Renal pelvis (tissue), 12 donors: ENCODE measurements at places on chromosomes 12 and 14.
A peak's percentile ranks its signal among the peaks of the same experiment; 100 is the strongest.

- DNase-seq = no peak
These were observed 547 bp downstream of the ZNF140 start for GRCh38 chr12:133081159-133081780.

DNA sequence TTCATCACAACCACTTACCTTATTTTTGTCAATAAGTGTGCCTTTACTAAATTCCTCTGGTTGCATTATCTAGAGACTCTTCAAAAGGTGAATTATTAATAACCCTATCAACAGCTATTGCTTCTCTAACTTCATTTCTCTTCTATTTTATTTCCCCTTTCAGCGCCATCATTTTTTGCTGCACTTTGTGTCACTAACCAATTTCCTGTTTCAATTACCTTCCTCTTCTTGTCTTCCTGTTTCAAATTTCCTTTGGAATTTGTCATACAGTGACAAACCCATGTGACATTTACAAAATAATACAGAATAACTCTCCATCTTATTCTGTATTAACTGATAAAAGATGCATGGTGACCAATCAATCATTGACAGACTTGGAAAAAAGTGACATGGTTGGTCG lies 12.2 kb upstream of the CLEC2A start:
- no peak for DNase-seq

DNA sequence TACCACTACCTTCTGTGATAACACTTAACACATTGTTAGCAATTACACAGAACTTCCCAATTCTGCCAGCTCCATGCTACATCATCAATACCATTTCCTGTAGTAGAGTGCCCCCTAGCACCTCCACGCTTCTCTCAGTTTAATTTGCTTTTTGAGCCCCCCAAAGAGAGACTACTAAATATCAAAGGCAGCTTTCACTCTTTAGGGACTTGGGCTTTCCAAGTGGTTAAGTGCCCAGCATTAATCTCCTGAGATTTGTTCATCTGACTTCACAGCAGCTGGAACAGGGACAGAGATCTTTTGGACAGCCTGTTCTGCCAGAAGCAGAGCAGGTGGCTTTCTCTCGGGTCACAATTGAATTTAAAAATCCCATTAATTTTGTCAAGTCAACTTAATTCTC lies 954.9 kb downstream of the DIO2 start:
- no peak for DNase-seq

- no peak for DNase-seq
These were observed 214.1 kb upstream of the PLEKHG7 start for GRCh38 chr12:92488735-92489134.

DNA sequence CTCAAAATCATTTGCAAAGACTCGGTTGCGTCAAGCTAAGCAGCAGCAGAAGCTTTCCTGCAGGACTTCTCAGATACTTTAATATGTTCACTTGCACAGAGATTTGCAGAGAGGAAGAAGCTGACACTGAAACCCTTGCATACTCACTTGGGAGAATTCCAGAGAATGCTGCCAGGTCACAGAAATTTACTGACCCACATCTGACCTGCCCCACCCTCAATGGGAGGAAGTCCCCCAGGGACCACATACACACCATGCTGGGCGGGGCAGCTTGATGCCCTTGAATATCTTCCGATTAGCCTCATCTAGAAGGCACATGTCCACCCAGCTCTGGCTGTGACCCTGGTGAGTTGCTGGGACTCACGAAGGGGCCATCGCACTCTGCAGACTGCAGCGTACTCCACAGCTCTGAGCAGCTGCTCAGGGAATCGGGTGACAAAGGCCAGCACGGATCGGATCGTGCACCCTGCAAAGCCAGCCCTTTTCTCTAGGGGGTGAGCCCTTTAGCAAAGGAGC lies 83.2 kb downstream of the ITPK1 start:
- no peak for DNase-seq

DNA sequence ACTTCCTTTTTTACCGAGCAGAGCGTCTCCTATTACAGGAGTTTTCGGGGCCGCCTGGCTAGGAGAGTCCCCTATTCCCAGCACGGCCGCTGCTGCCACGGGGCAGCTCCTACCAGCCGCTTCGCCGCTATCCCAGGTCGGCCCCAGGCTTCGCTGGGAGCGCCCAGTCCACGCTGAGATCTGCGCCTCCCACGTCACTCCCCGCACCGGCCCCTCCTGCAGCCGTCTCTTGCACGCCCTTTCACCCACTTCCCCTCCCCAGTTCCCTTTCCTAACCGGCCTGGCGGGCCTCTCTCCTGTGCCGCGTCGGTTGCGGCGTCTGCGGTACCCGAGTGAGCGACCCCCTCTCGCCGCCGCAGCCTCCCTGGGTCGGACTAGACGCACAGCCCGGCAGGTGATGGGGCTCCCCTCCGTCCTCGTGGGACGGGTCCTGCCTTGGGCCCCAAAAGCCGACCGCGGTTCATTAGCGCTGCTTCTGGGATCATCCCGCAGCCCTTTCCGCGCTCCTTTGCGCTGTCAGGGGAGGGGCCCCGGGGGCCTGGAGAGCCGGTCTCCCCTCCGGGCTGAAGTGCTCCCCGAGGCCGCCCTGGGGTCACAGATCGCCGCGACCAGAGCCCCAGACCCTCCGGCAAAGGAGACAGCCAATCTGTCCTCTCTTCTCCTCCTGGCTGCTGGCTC lies 1318.4 kb downstream of the TMEM121 start:
- no peak for DNase-seq

DNA sequence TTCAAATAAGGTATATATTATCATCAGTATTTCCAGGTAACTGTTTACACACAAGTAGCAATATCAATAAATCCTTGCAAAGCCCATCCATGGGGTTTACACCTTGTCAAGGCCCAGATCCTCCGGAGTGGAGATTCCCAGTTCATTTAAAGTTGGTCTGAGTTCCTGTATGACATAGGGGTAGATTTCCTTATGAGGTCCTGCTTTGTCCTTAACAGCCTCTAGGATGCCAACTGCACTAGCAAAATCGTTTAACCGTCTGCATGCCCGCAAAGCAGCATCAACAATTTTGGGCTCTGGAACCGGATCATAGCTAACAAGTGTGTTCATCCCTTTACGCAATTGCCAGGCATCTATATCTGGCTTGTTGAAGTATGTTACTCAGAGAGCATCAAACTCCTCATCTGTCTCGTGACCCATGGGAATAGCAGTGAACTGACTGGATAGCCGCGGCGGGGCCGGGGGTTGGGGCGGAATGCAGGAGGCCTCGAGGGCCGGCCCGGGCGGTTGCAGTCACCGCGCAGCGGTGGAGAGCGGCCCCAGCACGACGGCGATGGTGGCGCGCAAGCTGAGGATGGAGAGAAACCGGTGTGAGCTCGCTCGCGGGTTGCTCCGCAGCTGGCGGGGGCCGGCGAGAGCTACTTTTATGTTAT lies 30.6 kb upstream of the FBXO34 start:
- peak; percentile 15 for DNase-seq

DNA sequence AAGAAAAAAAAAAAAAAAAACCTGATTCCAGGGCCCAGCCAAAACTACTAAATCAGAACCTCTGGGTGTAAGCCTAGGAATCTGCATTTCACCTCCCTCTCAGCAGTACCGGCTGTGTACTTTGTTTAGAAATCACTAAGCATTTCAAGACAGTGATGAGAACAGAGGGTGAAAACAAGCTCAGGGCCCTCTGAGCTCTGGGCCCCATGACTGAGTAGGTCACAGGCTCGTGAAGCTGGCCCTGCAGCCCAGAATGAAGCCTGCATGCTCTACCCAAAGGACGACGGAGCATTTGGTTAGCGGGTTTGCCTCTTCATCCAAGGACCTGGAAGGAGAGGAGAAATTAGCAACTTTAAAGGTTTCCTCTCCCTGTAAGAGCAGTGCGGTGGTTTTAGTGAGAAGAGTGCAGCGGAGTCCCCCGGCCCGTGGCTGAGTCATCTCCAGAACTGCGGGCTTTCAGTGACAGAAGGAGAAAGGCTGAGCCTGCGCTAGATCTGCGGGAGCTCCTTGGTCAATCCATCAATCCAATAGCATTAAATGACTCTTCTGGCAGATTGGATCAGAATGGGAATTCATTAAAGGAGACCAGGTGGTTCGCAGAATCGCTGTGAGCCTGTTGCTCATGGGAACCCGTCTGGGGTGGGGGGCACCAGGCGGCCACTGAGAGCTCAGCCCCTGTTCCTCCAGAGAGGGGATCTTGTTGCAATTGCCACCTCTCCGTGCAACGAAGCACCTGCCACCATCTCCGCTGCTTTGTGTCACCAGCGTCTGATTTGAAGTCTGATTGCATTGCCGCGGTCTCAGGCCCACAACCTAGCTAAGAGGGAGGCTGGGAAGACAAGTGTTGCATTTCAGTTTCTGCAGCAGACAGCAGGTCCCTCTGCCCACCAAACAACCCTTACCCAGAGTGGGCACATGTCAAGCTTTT lies 7.3 kb downstream of the IL31 start:
- DNase-seq = no peak

GRCh38 chr12:102740141-102740955 lies 176.7 kb downstream of the PAH start:
- peak; percentile 56 for DNase-seq

DNA sequence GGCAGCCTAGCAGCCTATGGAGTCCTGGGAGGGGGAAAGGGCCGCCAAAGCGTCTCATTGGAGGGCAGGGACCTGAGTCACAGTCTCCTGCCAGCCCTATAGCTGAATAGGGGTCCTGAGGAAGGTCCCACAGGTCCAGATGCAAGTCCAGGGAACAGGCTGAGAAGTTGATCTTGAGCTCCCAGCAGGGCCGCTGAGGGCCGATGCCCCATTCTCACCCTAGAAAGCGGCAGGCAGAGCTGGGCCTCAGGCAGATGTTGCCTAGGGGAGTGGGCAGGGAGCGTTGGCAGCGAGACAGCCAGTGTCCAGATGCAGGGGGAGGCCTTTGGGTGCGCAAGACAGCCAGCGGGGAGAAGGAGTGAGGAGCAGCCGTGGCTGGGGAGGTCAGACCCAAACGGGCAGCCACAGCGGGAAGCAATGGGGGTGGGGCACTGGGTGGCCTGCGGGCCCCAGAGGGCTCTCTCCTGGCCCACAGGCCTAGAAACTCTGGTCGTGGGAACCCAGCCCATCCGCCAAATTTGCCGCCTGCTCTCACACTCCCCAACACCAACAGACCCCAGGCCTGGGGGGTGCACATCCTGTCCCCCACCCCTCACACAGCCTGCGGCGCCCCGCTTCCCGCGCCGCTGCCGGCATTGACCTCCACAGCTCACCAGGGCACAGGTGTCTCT lies 1.1 kb downstream of the HDAC7 start:
- DNase-seq = no peak

GRCh38 chr12:9325471-9325870 lies 117.3 kb upstream of the PZP start:
- DNase-seq = no peak

GRCh38 chr12:104896146-104896545 lies 61.9 kb downstream of the SLC41A2 start:
- no peak for DNase-seq

DNA sequence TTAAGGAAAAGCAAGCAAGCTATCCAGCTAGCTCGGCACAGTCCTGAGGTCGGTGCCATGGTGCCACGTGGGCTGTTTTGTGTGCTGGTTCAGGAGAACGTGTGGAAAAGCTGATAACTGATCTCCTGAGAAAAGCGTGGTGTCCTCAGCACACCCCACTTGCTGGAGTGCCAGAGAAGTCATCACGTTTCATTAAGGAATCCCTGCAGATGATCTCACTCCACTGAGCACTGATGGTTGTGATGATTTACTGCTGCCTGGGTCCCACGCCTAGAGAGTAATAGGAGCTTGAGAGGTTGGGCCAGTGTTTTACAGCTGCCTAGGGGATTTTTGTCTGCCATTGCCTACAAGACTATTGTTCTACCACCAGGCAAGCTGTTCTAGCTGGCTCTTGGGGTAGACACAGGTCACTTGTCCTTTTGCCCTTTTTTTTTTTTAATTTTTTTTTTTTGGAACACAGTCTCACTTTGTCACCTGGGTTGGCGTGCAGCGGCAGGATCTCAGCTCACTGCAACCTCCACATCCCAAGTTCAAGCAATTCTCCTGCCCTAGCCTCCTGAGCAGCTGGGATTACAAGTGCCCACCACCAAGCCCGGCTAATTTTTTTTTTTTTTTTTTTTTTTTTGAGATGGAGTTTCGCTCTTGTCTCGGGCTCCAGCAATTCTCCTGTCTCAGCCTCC lies 42.3 kb upstream of the EVL start:
- peak; percentile 82 for DNase-seq

DNA sequence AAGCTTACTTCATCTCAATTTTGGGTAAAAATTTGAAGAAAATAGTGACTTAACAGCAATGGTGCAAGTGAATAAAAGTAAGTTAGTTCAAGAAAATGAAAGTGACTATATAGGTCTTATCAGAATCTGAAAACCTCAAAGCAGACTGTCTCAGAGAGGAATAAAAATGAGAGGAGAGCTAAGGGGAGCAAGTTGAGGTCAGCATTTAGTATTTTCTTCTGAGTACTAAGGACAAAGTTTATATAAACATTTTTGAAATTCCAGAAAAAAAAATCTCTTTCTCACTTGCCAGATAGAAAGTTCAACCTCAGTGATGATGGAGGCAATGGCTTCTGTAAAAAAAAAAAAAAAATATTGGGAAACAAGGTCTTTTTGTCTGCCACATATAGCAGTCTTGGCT lies 414.1 kb downstream of the NPAS3 start:
- no peak for DNase-seq

DNA sequence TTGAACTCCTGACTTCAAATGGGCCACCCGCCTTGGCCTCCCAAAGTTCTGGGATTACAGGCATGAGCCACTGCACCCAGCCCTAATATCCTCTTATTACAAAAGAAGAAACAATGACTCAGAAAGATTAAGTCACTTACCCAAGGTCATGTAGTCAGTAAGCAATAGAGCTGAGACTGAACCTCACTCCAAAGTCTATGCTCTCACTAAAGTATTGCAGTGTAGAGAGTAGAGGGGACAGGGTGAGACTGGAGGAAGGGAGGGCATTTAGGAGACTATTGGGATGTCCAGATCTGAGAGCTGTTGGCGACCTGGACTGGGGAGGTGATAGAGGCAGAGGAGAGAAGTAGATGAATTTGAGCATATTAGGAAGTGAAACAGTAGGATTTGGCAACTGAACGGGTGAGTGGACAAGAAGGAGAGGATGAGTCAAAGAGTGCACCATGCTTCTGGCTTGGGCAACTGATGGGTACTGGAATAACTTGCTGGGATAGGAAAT lies 11.8 kb downstream of the P2RX7 start:
- DNase-seq = no peak

DNA sequence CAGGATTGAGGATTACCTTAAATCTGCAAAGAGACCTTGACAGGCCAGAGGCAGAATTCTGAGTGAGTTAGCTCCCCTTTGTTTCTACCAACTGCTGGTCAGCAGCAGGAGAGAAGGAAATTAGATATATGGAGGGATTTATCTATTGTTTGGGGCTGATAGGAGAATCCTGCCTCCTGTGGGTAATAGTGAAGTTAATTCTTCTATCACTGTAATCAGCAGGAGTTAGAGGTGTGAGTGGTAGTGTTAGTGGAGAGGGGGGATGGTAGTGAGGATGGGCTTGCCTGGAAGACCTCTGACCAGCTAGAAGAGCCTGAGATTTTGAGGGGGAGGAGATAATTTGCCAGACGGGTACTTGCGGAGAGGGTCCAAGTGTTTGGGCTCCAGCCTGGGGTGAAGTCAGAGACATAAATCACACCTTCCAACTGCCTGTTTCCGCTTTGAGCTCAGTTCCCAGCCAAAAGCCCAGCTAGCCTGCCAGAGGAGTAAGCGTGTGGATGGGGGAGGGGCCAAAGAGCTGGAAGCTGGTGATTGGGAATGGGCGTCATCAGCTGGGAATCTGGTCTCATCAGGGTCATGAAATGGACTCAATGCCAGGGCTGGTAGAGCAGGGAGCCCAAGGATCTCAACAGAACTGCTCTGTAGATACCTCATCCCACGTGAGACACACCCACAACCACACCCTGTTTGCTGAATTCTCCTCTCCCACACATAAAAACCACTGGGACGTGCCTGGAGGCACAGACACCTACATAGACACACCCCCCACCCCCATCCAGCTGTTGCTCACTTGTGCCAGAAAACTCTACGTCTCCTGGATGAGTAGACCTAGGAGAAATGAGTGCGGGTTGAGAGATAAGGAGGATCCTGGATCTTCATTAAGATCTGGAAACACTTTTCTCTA lies 13.1 kb upstream of the ITGA5 start:
- peak; percentile 64 for DNase-seq
